CD4-positive, alpha-beta T cell treated with Interferon alpha-2 for 1 hour (primary cell): ENCODE measurements at places on chromosomes 11 and 22.

- no peak for DNase-seq
These were observed 2.0 kb downstream of the CREB3L1 start for GRCh38 chr11:46279126-46280099.

DNA sequence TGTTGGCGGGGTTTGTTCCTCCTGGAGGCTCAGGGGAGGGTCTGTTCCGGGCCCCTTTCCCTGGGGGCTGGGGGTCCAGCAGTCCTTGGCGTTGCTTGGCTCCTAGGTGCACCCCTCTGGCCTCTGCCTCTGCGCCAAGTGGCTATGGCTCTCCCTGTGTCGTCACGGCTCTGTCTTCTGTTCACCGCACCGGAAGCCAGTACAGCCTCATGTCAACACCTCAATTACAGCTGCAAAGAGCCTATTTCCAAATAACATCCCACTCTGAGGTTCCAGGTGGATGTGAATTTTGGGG lies 64.8 kb downstream of the CELSR1 start:
- DNase-seq: no peak

DNA sequence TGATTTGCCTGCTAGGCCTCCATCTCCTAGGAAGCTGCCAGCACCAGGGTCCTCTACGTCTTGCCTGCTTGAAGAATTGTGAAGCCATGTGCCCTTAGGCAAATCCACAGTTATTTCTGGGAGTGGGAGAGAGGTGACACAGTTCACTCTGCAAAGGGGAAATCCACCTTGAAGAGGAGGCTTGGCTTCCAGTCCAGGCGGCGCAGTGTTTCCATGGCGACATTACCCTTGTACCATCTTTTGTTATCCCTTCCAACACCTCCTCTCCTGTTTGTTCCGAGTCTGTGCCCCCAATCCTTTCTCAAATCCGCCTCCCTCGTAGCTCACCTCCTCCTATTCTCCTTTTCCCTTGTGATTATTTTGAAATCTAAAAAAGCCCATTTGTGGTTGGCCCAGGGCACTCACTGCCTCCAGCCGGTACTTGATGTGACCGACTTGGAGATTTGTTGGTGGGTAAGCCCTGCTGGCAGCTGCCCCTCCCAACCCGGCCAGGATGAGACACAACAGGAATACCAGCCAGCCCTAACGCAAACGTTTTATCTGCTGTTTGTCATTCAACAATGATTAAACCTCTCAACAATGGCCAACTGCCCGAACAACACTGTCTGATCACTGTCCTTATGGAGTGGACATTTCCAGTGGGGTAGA lies 18.4 kb downstream of the SYT13 start:
- no peak for DNase-seq

DNA sequence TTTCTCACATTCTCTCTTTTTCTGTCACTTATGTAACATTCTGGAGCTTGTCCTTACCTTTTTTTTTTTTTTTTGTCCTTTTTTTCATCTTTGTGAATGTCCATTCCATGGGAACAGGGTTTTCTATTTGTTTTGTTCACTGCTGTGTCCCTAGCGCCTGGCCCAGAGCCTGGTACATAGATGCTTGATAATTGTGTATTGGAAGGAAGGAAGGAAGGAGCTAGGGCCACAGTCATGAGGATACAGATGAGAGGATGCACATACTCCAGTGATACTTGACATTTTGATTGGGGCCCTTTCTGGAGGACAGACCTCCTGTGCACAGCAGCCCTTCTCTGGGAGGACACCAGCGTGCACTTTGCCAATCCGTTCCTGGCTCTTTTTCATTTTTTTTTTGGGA lies 68.9 kb downstream of the KIAA1671 start:
- DNase-seq: no peak

- no peak for DNase-seq
These were observed 7.6 kb downstream of the OSBPL5 start for GRCh38 chr11:3157381-3158130.

GRCh38 chr11:63710476-63711217 lies 29.3 kb downstream of the RTN3 start:
- no peak for DNase-seq

GRCh38 chr11:27697679-27698275 lies 2.5 kb downstream of the BDNF start:
- no peak for DNase-seq

DNA sequence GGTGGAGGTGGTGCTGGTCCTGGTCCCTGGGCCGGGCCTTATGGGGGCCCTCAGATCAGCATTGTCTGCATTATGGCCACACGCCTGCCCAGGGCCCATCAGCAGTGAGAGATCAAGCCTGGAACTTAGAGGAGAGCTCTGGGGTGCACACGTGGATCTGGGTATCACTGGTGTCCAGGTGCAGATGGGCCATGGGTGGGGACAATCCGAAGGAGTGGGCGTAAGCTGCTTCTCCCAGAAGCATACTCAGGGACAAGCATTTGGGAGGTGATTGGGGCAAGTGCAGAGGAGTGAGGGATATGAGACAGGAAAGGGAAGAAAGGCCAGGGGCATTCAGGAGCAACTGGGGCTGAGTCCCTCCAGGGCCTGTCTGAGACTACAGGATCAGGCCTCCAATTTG lies 84.3 kb downstream of the CSNK2A3 start:
- DNase-seq: no peak

DNA sequence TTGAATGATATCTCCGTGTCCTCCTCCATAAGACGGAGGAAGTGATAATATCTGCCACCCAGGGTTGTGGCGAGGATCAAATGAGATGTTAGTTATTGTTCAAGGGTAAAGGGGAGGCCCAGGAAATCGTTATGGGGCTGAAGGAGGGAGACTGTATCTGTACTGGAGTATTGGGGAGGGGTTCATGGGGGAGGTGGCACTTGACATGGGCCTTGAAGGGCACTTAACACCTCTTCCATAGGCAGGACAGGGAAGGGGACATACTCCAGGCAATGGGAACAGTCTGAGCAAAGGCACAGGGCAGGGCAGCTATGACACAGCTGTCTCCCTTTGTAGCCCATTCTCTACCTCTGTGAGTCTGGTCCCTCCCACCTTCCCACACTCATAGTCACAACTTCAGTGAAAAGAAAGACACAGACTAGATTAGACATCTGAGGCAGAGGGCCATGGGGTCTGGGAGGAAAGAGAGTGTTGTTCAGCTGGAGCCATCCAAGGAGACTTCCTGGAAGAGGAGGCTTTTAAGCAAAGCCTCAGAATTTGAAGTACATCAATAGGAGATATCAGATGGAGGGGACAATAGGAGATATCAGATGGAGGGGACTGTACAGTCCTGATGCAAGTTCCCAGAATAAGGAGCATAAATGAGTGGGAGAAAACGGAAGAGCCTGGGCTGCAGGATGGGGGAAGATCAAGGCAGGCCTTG lies 15.8 kb upstream of the DGKZ start:
- DNase-seq: peak; percentile 18
